ENCODE measurements at places on chromosomes 5 and 9.

DNA sequence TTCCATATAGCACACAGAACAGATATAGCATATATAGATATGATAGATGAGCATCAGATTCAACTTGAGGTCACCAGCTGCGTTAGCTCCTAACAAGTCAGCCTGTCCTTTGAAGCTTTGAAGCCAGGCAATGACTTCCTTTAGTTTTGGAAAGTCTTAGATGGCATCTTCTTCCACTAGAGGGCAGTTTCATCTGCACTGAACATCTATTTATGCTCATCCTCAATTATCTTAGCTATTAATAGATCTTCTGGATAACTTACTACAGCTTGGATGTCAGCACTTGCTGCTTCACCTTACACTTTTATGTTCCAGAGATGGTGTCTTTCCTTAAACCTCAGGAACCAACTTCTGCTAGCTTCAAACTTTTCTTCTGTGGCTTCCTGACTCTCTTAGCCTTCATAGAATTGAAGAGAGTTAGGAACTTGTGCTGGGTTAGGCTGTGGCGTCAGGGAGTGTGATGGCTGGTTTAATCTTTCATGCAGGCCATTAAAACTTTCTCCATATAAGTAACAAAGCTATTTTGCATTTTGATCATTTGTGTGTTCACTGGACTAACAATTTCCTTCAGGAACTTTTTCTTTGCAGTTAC, 1401.4 kb downstream of the EFNA5 start:
- no peak for DNase-seq

DNA sequence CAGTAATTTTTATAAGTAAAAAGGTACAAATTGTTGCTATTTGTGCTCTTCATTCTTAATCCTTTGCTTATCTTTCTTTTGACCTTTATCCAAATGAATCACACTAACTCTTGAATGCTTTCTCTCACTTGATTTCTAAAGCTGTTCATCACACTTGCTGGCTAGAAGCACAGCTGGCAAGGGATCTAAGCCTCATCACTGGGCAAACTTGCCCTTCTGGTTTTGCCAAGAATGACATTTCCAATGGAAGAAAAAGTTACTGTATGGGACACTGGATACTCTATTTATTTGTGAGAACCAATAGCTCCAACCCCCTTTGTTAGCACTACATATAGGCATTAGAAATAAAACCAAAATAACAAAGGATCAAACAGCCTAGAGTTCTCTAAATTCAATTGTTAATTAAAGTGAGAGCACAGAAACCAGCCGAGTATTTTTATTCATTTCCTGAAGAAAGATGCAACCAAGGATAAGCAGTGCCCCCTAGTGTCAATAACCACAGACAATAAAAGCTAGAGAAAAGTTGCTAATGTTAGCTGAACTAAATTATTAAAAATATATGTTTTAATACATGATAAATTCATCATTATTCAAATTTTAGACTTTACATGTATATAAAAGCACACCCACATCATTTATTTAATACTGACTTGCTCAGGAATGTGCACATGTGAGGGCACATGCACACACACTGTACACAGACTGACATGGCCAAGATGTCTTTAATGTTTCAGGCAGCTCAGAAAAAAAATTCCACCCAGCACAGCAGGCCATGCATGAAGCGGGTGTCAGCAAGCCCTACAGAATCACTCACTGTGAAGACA, 59.8 kb upstream of the POU5F2 start:
- DNase-seq, result no peak

DNA sequence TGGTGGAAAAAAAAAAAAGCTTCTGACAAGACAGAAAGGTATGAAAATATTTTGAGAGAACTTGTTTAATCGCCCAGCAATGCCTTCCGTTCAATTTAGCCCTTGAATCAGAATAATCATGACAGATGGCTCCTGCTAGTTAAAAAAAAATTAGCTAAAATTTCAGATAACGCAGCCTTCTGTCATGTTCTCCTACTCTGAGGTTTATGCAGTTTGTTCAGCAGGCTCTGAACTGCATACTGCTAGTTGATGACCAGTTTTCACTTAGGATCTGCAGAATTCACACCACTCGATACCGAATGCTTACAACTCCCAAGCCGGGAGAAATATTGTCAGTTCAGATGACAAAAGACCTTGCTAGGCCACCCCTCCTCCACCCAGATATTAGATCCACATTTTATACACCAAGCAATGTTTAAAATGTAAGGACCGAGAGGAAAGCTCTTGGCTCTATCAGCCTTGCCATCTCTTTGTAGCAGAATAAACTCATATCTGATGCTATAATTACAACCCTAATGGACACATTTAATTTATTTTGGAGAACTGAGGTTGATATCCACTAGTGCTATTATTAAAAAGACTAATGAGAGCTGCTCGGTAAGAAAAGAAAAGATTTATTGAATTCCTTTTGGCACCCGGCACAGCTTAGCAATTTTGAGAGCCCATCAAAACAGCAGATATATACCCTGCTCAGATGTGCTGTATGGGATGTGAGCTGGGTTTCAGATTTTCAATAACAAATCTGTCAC, 322.8 kb downstream of the GLIS3 start:
- no peak for DNase-seq

GRCh38 chr5:33409435-33410170, 31.2 kb upstream of the TARS1 start:
- DNase-seq, result no peak

GRCh38 chr5:138585157-138585556, 10.0 kb upstream of the HSPA9 start:
- DNase-seq, result no peak

DNA sequence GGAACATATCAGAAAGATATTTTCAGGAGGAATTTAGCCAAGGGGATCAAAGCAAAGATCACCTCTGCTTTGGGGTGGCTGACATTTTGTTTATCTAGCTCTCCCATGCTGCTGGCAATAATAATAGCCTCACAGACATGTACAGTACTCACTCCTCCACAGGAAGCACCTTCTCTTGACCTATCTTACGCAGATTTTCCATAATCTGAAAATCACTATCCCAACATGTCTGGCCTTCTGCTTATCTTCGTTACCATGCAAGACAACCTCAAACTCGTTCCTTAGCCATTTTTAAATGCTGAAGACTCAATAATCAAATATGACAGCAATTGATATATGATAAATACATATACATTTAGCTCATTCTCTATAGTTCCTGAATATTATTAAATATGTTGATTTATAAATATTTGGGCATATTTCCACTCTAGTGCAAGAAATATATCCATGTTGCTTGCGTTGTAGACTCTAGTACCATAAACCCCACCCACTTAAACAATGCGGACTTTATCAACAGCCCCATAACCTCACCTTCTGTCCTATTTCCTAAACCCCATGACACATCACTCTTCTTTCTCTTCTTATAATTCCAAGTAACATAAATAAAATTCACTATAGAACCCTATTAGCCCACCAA, 18.0 kb downstream of the ZNF608 start:
- DNase-seq, result no peak
